Stimulated activated CD8-positive, alpha-beta memory T cell treated with anti-CD3 and anti-CD28 coated beads, Interleukin-2, amount 100 ng/mL, for 48 hours (primary cell): ENCODE measurements at places on chromosomes 11 and 22.

- DNase-seq: no peak
Measured at GRCh38 chr11:57318178-57318577, 6.6 kb downstream of the TNKS1BP1 start.

- no peak for DNase-seq
Measured at GRCh38 chr11:10298342-10298741, 4.3 kb upstream of the SBF2 start.

DNA sequence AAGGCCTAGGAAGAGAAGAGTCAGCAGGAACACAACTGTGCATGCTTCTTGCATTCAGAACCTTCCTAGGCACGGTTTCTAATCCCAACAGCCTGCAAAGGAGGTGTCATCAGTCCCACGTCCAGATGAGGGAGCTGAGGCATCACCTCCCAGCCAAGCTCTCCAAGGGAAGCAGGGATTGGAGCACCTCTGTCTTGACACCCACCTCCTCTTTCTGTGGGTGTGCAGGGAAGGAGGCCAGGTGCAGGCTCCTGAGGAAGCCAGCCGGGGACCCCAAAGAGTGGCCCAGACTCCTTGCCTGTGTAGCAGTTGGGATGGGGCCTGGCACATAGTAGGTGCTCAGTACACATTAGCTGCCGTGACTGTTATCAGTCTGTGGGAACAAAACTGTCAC, 2.0 kb downstream of the PNPLA5 start:
- no peak for DNase-seq

DNA sequence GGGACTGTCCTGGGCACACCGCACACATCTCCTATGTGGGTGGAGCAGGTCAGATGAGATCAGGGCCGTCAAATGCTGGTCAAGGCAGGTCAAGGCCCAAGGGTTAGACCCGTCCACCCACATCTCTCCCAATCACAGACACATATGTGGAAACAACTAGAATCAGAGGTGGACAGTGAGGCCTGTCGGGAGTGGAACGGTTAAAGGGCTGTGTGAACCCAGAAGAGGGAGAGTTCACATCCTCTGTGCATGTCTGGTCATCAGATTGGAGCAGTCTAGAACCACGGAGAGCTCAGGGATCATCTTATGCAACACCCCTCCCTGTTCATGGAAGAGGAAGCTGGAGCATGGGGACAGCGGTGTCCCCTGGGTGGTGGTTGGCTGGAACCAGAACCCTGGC, 5.9 kb downstream of the ARL2 start:
- no peak for DNase-seq

DNA sequence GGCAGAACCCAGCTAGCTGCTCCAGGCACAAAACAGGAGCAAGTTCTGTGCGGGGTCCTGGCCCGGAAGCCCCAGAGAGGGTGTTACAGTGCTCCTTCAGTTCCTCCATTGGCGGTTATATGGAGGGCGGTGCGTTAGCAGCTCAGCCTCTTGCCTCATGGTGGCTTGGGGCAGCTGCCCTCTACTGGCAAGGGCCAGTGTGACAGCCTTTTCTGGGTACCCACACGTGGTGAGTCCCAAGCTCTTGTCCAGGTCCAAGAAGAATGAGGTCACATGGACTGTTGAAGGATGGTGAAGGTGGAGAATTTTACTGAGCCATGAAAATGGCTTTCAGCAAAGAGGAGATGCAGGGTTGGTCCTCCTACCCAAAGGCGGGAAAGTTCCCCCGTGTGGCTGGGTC, 100.5 kb downstream of the WT1 start:
- no peak for DNase-seq
